Cardiac muscle cell (in vitro differentiated cells and primary cell): ENCODE measurements at places on chromosomes 6 and 20. TPM values are rescaled to one million over a fixed set of nuclear protein-coding genes. Genes with fewer than 3 reads are reported as not detected.

DNA sequence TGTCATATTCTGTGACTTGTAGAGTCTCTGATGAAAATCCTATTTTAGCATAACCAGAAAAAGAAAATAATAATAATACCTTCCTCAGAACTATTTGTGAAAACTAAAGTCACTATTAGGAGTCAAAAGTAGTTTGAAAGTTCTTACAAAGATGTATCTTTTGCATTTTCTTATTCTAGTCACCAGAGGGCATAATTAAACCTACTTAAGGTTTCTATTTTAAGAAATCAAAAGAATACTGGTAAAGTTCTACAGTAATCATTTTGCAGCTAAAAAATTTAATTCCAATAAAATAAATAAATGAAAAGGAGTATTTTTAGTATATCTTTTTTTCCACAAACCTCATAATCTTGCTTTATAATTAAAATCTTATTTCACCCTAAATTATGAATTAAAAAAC, 28.0 kb upstream of the MCM9 start:
- no peaks in the 10 kb centered on the region for H3K4me1 ChIP-seq
- H3K36me3 ChIP-seq: no peaks in the 10 kb centered on the region
- no peak overlapping the region for H3K27ac ChIP-seq
- peak; percentile 25 for DNase-seq

DNA sequence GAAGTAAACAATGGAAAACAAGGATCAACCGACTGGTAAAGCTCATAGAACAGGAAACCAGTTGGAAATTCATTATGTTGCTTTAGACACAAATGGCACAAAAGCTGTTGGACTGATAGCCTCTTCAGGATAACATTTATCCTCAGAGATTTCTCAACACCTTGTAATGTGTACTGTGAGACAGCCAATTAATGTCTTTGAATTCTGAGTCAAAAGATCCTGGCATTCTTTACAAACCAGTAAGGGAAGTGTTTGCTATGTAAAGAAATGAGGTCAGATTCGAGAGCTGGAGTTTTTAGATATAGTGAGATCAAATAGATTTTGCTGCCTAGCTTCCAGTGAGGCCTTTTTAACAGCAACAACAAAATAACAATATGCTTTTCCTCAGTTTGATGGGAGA, 439.2 kb downstream of the C6orf118 start:
- no peaks in the 10 kb centered on the region for H3K36me3 ChIP-seq
- H3K27me3 ChIP-seq: no peaks in the 10 kb centered on the region
- H3K4me1 ChIP-seq: no peaks in the 10 kb centered on the region
- DNase-seq: no peak
- H3K27ac ChIP-seq: no peak overlapping the region

Gene GPX5
- total RNA-seq: 0.30 and 1.1 TPM in 2 replicates

DNA sequence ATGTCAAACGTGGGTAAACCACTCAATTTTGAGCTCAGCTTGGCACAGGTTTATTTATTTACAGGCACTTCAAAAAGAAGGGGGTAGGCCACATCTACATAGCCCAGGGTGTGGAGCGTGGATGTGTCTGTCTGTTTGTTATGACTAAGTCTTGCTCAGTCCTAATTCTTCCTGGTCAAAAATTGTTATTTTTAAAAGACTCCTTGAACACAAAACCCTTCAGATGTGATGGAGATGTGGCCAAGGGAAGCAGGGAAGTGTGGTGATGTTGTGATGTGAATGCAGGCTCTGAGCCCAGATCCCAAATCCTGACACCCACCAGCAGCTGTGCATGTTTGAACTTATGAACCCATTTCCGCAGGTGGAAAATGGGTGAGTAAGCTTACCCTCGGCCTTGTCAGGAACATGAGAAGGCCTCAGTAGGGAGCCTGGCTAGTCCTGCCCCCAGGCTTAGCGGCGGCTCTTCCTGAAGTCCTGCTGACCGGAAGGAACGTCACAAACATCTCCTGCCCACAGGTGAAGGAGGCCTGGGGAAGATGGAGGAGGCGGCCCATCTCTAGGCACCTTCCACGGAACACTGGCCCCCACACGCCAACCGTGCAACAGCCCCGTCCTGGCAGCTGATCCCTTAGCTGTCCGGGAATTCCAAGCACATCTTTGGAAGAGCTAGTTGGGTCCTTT, 119.7 kb downstream of the MYLK4 start:
- H3K27me3 ChIP-seq: no peaks in the 10 kb centered on the region
- H3K27ac ChIP-seq: no peak overlapping the region
- no peak for DNase-seq
- no peaks in the 10 kb centered on the region for H3K36me3 ChIP-seq

DNA sequence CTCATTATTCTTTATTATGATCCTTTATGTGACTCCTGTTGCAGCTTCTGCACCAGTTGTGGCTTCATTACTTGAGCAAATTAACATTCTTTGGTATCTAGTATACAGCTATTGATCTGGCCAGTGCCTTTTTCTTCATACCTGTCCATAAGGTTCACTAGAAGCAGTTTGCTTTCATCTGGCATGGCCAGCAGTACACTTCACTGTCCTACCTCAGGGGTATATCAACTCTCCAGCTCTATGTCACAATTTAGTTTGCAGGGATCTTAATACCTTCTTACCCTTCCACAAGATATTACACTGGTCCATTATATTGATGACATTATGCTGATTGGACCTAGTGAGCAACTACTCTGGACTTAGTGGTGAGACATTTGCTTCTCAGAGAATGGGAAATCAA, 46.6 kb downstream of the VTA1 start:
- no peak overlapping the region for H3K27ac ChIP-seq
- H3K27me3 ChIP-seq: no peaks in the 10 kb centered on the region
- no peaks in the 10 kb centered on the region for H3K4me1 ChIP-seq
- DNase-seq: no peak
- H3K4me3 ChIP-seq: no peak overlapping the region

- no peaks in the 10 kb centered on the region for H3K4me1 ChIP-seq
- no peak overlapping the region for H3K4me3 ChIP-seq
- no peak for DNase-seq
- H3K27me3 ChIP-seq: no peaks in the 10 kb centered on the region
Observed at GRCh38 chr6:119581220-119581619, 231.7 kb upstream of the MAN1A1 start.

DNA sequence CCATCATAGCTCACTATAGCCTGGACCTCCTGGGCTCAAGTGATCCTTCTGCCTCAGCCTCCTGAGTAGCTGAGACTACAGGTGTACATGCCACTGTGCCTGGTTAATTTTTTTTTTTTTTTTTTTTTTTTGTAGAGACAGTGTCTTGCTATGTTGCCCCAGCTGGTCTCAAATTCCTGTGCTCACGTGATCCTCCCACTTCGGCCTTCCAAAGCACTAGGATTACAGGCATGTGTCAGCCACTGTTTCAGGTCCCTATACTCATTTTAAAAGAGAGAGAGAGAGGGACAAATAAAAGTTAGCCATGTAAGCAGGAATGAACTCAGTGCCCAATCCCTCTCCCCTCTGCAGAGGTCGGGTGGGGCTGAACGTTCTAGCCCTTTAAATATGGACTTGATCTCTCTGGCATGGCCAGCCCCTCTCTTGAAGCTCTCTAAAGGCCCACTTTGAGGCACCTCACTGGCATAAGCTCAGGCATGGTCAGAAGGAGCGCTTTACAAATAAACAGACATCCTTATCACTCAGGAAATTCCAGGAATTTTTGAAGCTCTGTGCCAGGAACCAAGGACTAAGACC, 9.0 kb upstream of the SERPINB1 start:
- H3K27ac ChIP-seq: no peak overlapping the region
- no peak overlapping the region for H3K4me3 ChIP-seq
- H3K27me3 ChIP-seq: no peaks in the 10 kb centered on the region
- H3K36me3 ChIP-seq: no peaks in the 10 kb centered on the region
- DNase-seq: peak; percentile 48
- peaks cover 10% of the 10 kb centered on the region for H3K4me1 ChIP-seq

DNA sequence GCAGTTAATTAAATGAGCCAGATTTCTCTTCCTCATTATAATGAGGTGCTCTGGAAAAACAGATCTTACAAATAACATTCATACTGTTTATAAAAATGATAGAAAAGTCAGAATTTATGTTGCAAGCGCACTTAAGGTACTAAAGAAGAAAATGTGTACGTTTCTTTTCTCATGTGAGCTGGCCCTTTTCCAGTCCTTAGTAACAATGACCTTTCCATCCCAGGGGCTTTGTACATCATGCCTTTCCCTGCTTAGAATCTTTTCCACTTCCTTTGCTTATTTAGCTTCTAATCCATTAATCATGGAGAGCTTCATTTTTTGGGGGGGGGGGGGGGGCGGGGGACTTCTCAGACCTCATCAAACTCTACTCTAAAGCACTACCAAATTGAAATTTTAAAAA, 4.8 kb downstream of the FBXO5 start:
- no peaks in the 10 kb centered on the region for H3K27me3 ChIP-seq
- H3K36me3 ChIP-seq: peaks cover 19% of the 10 kb centered on the region
- no peak for DNase-seq
- no peak overlapping the region for H3K27ac ChIP-seq
- H3K4me1 ChIP-seq: peaks cover 17% of the 10 kb centered on the region

Gene ZNF292
- total RNA-seq: 43.3 and 48.7 TPM in 2 replicates
